ENCODE measurements at places on chromosomes 1 and 21.

- DNase-seq = no peak
Measured at GRCh38 chr1:192747301-192747700, 61.5 kb upstream of the RGS2 start.

- DNase-seq = no peak
Measured at GRCh38 chr1:209045331-209046057, 538.0 kb upstream of the CAMK1G start.

GRCh38 chr21:45041351-45041805, 33.0 kb upstream of the ADARB1 start:
- DNase-seq = no peak

- no peak for DNase-seq
Measured at GRCh38 chr1:5575396-5575940, 416.8 kb downstream of the NPHP4 start.

GRCh38 chr1:33502726-33503125, 30.3 kb downstream of the ZSCAN20 start:
- no peak for DNase-seq

DNA sequence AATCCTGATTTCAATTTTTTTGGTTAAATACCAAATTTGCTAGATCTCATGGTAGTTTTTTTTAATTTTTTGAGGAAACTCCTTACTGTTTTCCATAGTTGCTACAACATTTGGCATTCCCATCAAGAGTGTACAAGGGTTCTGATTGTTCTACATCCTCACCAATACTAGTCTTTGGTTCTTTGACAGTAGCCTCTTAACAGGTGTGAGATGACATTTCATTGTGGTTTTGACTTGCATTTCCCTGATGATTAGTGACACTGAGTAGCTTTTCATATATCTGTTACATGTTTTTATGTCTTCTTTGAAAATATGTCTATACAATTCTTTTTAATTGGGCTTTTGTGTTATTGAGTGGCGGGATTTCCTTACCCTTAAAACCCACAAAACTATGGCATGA, 20.9 kb upstream of the RGS13 start:
- no peak for DNase-seq

GRCh38 chr1:109630081-109630897, 10.7 kb downstream of the AMPD2 start:
- DNase-seq = peak; percentile 1

GRCh38 chr1:100266741-100267140, 725 bp downstream of the RTCA start:
- no peak for DNase-seq

- DNase-seq = no peak
Measured at GRCh38 chr1:145990249-145990855, 6.0 kb downstream of the TXNIP start.

- DNase-seq = no peak
Measured at GRCh38 chr1:207826557-207827487, 75.0 kb downstream of the CD46 start.

DNA sequence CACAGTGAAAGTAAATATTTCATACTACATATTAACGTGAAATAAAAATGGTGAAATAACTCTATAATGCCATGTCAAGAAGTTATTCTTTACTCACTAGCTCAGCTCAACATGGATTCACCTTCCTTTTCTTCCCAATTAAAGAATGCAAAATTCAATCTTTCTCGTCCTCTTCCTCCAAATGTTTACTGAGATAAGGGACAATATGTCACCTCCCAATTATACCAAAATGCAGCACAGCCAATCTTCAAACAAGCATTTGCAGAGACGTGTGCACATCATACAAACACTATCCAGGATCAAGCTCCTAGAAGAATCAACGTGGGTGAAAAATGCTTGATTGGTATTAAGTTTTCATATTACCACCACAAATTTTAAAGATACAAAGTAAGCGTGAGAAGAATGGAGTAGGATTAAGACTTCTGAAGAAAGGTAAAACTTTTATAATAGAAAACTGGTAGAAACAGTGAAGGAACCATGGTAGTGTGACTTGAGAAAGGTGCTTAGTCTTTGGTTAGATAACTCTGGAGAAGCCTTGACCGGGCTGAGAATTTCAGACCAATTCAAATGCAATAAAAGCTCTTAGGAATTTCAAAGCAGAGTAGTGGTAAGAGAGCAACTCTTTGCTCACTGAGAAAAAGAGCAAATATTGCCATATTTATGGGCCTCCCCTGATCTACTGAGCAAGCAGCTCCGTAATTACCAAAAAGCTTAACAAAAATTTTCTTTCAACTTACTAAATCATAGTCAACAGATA, 7.2 kb downstream of the PTP4A2 start:
- no peak for DNase-seq

DNA sequence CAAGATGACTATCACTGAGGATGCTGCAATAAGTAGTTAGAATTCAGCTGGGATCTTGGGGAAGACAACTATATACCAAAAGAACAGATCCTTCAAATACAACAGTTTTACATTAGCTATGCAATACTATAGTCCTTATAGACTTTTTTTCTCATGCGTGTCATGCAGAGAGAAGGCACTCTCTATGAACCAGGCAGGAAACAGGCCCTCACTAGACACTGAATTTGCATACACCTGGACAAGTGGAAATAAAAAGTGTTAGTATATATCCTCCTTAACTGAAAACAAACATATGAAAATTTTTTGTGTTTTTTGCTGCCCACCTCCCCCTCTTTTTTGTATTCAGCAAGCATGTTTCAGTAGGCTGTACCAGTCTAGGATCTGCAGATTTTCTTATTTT, 29.9 kb downstream of the TMCO1 start:
- no peak for DNase-seq

GRCh38 chr1:14479865-14480264, 118.6 kb upstream of the KAZN start:
- DNase-seq = no peak

DNA sequence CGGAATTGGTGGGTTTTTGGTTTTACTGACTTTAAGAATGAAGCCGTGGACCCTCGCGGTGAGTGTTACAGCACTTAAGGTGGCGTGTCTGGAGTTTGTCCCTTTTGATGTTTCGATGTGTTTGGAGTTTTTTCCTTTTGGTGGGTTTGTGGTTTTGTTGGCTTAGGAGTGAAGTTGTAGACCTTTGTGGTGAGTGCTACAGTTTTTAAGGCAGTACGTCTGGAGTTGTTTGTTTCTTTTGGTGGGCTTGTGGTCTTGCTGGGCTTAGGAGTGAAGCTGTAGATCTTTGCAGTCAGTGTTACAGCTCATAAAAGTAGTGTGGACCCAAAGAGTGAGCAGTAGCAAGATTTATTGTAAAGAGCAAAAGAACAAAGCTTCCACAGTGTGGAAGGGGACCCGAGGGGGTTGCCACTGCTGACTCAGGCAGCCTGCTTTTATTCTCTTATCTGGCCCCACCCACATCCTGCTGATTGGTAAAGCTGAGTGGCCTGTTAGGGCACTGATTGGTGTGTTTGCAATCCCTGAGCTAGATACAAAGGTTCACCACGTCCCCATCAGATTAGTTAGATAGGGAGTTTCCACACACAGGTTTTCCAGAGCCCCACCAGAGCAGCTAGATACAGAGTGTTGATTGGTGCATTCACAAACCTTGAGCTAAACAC, 20.9 kb downstream of the HENMT1 start:
- DNase-seq = no peak

DNA sequence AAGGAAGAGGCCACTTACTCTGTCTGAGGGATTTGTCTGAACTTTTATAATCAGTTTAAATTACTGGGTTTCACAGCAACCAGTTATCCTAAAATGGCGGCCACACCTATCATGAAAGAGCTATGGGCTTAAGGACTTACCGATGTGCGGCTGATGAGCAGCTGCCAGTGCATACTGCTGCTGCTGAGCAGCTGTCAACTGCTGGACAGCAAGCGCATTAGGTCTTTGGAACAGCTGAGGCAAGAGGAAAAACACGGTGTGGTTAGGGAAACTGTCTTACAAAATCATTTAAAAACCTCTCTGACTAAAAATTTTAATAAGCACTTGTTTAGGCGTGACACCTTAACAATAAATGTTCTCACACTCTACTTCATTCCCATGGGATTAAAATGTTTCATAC, 72.6 kb upstream of the SDC3 start:
- DNase-seq = no peak

DNA sequence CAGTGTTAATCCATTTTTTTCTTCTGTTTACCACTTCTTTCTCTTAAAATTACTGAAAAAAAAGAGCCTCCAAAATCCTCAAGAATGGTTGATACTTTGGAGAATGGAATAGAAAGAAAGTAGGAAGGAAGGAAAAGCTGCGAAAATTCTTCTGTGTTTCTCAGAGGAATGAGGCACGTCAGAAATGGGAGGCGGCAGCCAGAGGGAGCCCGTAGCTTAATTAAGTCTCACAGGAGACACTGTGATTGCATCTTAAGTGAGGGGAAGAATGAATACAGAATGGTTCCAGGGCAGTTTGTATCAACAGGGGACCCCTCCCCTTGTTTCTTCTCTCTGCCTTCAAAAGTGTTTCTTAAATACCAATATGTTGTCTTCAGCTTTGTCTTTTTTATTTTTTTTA, 1099.5 kb downstream of the PLA2G4A start:
- peak; percentile 53 for DNase-seq

- no peak for DNase-seq
Measured at GRCh38 chr1:64505232-64505943, 35.5 kb downstream of the CACHD1 start.

DNA sequence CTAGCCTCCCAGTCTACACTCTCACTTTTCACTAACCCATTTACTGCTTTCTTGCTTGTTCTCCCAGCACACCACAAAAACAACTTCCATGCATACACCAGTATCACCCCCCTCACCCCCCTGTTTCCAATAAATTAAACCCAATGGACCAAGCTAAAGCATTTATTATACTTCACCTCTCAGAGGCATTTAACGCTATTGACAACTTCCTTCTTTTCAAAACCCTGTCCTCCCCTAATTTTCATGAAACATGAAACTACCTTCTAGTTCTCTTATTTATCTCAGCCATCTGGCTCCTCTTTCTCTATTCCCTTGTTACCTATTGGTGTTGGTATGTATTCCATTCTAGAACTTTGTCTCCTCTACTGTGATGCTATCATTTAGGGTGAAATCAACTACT, 32.3 kb downstream of the PTPRC start:
- no peak for DNase-seq

DNA sequence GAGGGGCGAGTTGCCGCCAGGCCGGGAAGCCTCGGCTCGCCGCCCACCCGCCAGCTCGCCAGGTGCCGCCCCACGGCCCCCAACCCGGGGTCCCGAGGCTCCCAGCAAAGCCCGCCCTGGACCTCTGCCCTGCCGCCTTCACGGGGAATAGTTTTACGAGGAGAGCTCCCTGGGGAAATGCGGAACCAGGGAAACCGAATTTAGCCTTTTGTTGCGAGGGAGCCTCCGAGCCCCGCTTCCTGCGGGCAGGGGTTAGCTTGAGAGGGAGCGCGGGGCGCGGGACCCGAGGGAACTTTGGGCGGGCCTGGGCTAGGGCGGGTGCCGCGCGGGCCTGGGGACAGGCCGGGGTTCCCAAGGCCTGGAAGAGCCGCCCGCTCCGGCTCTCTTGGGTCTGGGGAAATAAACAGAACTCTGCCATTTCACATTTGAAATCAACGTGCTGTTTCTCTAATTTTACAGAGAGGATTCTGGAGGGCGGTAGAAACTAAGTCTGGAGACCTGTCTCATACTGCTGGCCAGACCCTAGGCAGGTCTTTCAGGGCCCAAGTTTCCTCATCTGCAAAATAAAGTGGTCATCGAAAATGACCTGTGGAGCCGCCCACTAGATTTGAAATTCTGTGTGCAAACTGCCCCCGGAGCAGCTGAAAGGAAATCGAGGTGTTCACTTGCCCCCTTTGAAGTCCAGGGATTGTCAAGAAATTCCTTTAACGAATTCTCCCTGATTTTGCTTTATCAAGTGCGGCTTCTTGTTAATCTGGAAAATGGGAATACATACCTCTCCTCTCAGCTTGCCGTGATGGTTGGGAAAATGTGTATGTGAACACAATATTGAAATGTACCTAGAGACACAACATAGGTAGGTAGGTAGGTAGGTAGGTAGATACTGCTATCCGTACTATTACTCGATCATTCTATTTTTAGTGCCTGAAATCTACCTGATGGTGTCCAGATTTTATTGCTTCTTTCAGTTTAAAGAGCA, 749 bp upstream of the GLUL start:
- peak; percentile 81 for DNase-seq

DNA sequence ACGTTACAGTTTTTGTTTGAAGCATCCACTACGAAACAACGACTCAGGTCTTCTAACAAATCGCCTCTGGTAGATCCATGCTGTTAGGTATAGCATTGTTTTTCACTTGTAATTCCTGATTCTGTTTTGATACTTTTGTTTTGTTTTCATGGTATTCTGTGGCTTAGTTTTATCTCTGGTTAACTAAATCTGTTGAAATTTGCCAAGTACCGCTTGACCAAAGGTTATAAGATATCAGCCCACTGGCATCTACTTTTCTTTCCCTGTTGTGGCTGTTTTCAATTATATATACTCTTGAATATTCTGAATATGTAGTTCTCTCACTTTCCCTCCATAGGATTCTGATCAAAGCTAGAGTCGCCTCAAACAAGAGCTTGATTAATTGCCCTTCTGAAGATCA, 274.8 kb upstream of the C1orf105 start:
- no peak for DNase-seq

- DNase-seq = no peak
Measured at GRCh38 chr1:245019910-245020486, 134.8 kb upstream of the KIF26B start.

GRCh38 chr1:10438677-10439163, 8.5 kb downstream of the CENPS start:
- DNase-seq = no peak

DNA sequence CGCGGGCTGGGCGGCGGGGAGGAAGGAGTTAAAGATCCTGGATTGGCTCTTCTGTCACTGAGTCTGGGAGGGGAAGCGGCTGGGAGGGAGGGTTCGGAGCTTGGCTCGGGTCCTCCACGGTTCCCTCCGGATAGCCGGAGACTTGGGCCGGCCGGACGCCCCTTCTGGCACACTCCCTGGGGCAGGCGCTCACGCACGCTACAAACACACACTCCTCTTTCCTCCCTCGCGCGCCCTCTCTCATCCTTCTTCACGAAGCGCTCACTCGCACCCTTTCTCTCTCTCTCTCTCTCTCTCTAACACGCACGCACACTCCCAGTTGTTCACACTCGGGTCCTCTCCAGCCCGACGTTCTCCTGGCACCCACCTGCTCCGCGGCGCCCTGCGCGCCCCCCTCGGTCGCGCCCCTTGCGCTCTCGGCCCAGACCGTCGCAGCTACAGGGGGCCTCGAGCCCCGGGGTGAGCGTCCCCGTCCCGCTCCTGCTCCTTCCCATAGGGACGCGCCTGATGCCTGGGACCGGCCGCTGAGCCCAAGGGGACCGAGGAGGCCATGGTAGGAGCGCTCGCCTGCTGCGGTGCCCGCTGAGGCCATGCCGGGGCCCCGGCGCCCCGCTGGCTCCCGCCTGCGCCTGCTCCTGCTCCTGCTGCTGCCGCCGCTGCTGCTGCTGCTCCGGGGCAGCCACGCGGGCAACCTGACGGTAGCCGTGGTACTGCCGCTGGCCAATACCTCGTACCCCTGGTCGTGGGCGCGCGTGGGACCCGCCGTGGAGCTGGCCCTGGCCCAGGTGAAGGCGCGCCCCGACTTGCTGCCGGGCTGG, at the start of gene NPR1:
TSS of gene NPR1 (plus strand) at position 170 of the 818 bp plus-strand sequence. CDS start at position 591, 421 bp downstream.
- no peak for DNase-seq

GRCh38 chr1:98034505-98034904, 113.7 kb upstream of the DPYD start:
- no peak for DNase-seq

- no peak for DNase-seq
Measured at GRCh38 chr1:221521686-221522085, 220.2 kb downstream of the DUSP10 start.

- no peak for DNase-seq
Measured at GRCh38 chr1:64163431-64163830, 40.0 kb upstream of the UBE2U start.

- no peak for DNase-seq
Measured at GRCh38 chr1:185789501-185790193, 55.5 kb downstream of the HMCN1 start.

- no peak for DNase-seq
Measured at GRCh38 chr1:85230305-85230977, 29.0 kb downstream of the C1orf52 start.

All from HAP-1 (cell line).